ENCODE measurements at places on chromosomes 12 and 14.

GRCh38 chr12:12266389-12266872, 413 bp downstream of the LRP6 start:
- DNase-seq, result no peak

- DNase-seq, result no peak
Measured at GRCh38 chr12:66725031-66725430, 46.2 kb upstream of the GRIP1 start.

- DNase-seq, result no peak
Measured at GRCh38 chr12:49720214-49720613, 13.0 kb upstream of the FMNL3 start.

- no peak for DNase-seq
Measured at GRCh38 chr14:79584679-79585078, 626.6 kb downstream of the DIO2 start.

GRCh38 chr12:129670256-129670920, 233.4 kb downstream of the TMEM132D start:
- DNase-seq, result no peak

- DNase-seq, result no peak
Measured at GRCh38 chr12:69438539-69438938, 31.6 kb upstream of the FRS2 start.

DNA sequence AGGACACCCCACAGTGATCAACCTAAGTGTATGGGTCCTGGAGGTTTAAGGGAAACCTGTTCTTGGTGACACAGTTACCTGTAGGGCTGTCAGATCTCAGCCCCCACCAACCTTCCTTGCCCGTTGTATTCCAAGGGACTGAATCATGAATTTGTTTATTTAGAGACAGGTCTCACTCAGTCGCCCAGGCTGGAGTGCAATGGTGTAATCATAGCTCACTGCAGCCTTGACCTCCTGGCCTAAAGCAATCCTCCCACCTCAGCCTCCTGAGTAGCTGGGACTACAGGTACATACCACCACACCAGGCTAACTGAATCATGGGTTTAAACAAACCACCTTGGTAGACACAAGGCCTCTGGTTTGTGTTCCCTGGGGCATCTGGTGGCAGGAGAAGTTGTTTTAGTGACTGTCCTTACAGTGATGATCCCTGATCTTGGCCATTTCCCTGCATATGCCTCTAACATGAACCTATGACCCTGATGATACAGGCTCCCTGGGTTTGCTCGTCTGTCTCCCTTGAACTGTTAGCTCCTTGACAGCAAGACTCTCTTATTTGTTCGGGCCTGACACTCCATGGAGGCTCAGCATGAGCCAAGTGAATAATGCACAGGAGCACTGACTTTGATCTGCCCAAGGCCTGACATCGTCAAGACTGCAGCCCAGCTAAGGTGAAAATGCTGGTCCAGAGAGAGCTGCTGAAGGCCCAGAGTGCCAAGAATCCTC, 47.9 kb downstream of the PITPNM2 start:
- DNase-seq, result no peak

- no peak for DNase-seq
Measured at GRCh38 chr12:52522346-52523011, 2.3 kb upstream of the KRT5 start.

DNA sequence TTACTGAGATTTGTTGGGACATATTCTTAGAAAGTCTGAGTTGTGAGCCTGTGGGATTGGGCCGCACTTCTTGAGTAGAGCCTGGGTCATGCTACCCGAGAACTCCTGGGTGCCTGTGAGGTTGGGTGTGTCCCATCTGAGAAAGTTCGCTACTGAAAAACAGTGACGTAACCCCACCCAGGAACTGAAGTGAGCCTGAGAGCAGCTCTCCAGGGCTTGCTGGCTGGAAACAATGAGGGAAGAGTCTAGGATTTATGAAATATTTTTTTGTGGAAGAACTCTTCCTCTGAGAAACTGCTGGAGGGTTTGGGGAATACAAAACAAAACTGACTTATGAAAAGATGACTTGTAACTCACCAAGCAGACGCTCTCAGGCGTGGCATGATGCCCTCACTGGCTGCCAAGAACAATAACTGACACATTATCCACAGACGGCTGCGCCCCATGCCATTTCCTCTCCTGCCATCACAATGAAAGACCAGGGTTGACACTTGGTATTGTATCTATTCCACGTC, 69.2 kb downstream of the RASSF3 start:
- peak; percentile 72 for DNase-seq

DNA sequence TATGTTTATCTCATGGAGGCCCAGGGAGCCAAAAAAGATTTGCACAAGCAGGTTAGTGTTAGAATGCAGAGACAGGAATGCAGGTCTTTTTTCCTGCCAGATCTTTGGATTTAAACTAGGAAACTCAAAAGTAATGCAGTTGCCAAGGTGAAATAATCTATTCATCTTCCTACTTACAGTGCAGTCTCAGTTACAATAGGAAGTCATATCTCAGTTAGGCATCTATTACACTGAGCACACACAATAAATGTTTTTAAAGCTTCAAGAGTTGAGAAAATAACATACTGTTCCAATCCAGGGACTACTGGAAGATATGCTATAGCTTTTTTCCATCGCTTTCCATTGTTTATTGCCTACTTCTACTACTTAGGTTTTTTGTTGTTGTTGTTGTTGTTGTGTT, 279.3 kb upstream of the E2F7 start:
- no peak for DNase-seq

DNA sequence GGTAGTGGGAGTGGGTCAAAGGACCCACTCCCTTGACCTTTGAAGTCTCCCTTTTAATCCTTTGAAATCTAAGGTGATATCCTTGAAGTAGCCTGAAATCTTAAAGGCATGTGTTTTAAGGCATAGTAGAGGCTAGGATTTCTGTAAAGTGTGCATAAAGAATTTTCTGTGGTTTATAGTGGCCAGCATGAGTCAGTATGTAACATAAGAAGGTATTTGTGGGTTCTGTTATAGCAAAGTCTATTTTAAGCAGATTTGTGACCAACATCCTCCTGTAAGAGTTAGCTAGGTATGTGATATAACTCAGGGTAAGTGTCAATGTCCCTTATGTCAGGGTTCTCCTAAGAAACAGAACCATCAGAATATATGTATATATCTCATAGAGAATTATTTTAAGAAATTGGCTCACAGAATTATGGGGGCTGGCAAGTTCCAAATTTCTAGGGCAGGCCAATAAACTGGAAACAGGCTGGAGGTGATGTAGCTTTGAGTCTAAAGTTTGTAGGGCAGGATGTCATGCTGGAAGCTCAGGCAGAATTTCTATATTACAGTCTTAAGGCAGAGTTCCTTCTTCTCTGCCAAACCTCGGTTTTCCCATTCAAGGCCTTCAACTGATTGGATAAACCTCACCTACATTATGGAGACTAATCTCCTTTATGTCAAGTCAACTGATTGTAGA, 18.7 kb upstream of the EPYC start:
- no peak for DNase-seq

- DNase-seq, result no peak
Measured at GRCh38 chr12:14956024-14956891, 5.1 kb downstream of the ARHGDIB start.

DNA sequence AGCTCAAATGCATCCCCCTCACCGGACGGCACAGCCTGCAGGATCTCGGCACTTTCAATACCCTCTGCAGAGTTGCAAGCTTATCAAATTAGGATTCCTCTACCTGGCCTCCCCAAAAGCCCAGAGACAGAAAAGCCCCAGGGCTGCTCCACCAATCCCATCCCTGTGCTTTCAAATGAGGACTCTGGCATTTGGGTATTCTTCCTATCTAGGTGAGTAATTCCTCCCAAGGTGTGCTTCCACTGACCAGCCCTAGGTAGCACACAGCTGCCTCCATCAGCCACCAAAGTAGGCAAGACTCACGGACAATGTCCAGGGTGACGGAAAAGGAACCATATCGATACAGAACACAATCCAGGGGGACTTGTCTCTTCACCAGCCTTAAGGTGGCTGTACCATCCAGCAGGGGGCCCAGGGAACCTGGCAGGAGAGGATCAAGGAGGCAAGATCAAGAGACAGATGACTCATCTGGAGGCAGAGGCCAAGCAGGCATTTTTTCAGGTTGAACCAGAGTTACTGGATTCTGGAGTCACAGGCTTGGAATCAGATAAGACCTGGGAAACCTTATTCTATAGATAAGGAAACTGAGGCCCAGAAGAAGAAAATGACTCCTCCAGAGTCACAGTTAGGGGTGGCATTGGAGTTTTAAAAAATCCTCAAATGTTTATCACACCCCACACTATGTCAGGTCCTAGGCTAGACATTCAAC, 9.9 kb downstream of the PMEL start:
- DNase-seq, result peak; percentile 37

- DNase-seq, result no peak
Measured at GRCh38 chr12:130194154-130194553, 31.9 kb downstream of the FZD10 start.

DNA sequence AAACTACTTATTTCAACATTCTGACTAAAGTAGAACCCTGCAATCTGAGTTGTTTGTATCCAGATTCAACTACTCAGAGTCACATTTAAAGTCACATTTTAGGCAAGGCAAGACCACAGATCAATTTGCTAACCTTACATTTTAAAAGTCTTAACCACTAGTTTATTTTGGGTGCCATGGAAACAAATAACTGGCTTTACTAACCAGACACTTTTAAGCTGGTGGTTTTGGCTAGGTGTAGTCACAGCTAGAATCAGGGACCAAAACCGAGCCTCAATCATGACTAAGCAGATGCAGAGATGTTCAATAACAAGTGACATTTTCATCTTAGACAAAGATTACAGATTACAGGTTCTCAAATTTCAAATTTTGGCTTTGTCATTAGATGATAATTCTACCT, 115.3 kb downstream of the PDE6H start:
- DNase-seq, result no peak

- no peak for DNase-seq
Measured at GRCh38 chr12:100185361-100185894, 15.2 kb upstream of the ACTR6 start.

DNA sequence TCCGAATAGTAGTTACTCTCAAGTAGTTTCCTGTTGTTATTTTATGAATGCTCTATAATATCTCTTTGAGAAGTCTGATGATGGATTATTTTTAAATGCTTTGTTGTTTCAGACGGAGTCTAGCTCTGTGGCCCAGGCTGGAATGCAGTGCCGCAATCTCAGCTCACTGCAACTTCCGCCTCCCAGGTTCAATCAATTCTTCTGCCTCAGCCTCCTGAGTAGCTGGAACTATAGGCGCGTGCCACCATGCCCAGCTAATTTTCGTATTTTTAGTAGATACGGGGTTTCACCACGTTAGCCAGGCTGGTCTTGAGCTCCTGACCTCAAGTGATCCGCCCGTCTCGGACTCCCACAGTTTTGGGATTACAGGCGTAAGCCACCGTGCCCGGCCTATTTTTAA, 1.4 kb upstream of the OS9 start:
- DNase-seq, result no peak

DNA sequence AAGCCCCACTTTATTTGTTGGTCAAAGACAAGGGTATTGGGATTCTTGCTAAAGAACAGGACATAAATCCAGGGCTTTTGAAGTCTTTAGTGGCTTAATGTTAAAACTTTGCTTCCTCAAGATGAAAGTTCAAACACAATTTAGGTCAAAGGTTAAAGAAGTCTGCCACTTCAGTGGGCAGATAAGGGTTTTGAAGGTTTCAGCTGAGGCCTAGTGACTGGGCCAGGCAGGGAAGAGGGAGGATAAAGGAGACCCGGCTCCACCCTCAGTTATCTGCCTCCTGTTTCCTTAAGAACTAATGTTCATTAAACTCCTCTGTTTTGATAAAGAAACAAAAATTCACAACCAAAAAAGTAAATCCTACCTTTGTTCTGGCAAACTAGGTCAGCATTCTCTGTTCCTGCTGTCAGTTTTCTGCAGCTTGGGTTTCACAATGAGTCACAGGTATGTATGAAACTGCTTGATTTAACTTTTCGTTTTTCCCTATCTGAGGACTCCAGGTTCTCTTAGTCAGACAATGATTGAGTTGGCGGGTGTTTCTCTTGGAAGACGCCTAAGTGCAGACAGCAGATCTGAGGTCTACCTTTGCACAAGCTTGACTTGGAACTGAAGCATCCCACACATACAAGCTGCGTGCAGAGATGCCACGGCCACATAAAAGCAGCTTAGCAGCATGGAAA, 208.3 kb downstream of the EXOC5 start:
- DNase-seq, result no peak

DNA sequence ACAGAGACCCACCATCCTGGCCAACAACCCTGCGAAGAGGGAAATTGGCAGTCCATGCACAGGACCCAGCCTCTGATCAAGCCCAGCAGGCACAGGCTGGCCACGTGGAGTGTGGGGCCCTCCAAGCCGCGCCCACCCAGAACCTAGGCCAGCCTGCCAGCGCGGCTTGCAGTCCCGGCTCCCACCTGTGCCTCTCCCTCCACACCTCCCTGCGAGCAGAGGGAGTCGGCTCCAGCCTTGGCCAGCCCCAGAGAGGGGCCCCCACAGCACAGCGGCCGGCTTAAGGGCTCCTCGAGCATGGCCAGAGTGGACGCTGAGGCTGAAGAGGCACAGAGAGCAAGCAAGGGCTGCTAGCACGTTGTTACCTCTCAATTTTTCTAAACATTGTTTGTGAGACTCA, 373.4 kb downstream of the NELL2 start:
- DNase-seq, result no peak

- no peak for DNase-seq
Measured at GRCh38 chr12:125255935-125256633, 190.8 kb downstream of the AACS start.

DNA sequence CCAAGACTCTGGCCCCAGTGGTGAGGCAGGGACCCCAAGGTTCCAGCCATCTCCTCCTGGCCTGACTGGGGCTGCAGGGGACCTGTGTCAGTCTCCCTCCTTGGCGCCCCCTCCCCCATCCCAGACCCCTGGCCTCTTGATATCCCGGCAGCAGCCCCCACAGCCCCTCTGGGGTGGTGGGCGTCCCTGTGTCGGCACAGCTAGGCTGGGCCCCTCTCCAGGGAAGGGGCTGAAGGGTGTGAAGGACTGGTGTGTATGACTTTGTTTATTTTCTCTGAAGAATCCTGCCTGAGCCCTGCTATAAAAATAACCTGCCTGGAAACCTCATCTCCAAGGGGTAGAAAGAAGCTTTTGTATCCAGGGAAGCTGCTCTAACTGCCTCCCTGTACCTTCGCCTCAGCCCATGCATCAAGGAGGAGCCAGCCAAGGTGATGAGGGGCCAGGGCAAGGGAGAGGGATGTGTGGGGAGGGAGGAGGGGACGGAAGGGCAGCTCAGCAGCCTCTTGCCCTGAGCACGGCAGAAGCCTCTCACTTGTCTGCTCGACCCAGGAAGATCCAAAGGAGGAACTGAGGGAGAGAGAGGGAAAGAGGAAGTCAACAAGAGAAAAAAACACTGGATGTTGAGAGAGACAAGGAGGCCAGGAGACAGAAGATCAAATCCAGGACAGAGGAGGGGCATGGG, 25.4 kb upstream of the COL2A1 start:
- no peak for DNase-seq
